IPS DF 19.7 (cell line): ENCODE measurements at places on chromosomes 13 and 19.

DNA sequence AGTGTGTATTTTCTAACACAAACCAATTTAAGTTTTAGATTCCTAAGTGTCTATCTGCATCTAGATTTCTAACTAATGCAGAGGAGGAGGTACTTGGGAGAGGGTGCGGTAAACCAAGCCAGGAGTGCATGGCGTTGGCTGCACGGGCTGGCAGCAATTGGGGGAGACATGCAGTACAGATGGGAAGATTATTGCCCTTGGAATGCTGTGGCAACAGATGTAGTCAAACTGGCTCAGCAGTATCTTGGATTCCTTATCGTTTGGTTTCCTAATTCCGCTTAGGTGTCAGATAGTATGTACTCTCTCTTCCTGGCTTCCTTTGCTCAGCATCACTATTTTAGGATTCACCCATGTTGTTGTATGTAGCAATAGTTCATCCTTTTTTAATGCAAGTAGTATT lies 29.4 kb upstream of the STK24 start:
- no peak for DNase-seq

DNA sequence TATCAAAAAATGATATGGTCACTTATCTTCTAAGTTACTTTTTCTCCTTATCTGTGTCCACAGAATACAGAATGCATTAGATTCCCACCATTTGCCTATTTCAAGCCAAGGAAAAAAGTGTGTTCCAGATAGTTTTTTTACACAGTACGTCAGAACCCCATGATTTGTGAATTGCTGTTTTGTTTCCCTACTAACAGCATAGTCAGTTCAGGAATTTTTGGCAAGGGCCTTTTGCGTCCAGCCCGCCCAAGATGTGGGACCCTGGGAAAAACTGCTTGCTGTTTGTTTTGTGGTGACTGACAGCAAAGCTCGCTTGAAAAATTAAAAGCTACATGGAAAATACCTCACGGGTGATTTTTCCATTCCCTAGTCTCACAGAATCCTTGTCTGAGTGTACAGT lies 20.4 kb upstream of the FAM216B start:
- no peak for DNase-seq

- no peak for DNase-seq
Observed at GRCh38 chr13:23243066-23243465, 62.3 kb downstream of the SGCG start.

DNA sequence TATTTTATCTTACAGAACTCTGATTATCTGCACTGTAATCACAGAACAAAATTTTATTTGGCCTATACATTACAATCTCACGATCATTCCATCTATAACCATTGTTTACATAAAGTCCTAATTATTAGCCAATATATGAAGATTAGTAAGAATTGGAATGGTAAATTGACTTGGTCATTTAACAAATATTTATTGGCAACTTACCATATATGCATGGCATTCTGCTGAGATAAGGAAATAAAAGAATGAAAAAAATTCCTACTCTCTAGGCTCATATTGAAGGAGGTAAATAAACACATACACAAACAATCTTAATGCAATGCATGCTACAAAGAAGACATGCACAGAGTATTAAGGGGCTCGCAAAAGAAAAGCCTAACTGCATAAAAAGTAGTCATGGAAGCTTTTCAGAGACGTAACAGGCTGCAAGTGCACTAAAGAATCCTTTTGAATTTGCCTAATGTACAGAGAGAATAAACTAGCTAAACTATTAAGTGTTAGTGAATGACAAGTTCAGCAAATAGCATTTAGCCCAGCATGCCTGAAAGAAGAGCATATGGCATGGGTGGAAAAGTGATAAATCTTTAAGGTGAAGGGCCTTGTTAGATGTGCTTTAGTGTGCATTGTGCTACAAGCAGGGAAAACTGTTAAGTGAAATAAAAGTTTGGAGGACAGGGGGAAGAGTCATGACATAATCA lies 1131.1 kb downstream of the PCDH9 start:
- no peak for DNase-seq

GRCh38 chr19:42250183-42250665 lies 4.7 kb downstream of the ERF start:
- DNase-seq: no peak

- peak; percentile 40 for DNase-seq
Observed at GRCh38 chr19:35352448-35353304, 5.0 kb downstream of the FFAR1 start.

DNA sequence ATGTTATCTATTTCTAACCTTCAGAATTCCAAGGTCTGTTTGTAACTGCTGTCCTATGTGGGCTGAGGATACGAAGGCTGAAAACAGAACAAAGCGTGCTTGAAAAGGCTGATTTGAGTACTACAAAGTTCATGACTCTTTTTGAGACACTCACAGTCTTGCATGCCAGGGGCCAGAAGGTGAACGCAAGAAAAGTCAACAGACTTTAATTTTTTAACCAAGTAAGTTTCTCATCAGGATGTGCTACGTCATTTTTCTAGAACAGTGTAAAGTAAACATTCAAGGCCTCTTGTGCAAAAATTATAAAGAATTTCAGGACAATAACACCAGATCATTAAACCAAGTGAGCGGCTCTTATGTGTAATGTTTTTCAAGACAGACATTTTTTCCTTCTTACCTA lies 163.5 kb downstream of the COG6 start:
- DNase-seq: no peak

- no peak for DNase-seq
Observed at GRCh38 chr19:22422211-22422610, at the start of gene ZNF98. TSS of gene ZNF98 (minus strand) at chr19:22422346. CDS start at chr19:22422224, 122 bp downstream.

DNA sequence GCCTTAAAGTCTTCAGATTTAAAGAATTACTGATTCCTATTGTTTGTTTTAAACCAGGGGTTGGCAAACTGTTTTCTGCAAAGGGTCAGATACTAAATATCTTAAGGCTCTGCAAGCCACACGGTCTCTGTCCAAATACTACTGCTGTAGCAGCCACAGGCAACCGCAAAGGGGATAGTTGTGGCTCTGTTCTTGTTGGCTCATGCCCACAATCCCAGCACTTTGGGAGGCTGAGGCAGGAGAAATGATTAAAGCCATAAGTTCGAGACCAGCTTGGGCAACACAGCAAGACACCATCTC lies 22.4 kb downstream of the RANBP3 start:
- no peak for DNase-seq

DNA sequence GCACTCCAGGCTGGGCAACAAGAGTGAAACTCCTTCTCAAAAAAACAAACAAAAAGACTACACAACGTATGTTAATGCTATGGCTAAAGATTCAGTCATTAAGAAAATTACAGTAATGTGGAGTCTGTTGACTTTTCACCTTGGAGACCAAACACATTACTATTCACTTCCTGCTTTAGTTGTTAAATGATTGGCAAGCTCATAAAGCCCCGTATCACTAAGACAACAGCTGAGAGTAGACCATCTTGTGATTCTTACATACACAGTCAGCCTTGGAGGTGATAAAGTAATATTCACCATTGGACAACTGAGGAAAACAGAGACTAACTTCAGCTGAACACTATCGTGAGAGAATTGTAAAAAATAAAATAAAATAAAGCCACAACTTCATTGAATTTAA lies 86.5 kb downstream of the KCTD12 start:
- DNase-seq: no peak

- DNase-seq: no peak
Observed at GRCh38 chr19:28358633-28359032, 854.3 kb downstream of the UQCRFS1 start.

DNA sequence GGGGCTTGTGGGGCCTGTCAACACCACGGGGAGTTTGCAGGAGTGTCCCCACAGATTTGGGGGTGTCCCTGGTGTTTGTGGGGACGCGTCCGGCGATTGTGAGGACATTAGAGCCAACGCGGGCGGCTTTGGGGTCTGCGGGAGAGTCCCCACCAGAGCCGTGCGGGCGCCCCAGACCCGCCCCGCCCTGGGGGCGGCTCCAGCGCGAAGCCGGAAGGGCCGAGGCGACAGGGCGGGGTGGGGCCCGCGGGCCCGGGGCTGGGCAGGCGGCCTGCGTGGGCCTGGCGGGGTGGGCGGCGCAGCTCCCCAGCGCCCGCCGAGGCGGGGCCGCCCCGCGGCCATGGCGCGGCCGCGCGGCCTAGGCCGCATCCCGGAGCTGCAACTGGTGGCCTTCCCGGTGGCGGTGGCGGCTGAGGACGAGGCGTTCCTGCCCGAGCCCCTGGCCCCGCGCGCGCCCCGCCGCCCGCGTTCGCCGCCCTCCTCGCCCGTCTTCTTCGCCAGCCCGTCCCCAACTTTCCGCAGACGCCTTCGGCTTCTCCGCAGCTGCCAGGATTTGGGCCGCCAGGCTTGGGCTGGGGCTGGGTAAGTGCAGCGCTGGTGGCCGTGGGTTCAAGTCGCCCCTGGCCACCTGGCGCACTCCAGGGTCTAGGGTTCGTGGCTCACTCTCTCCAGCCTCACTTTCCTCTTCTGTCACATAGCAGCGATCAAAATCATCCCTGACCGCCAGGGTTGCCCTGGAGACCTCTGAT lies 10.3 kb downstream of the PDE4A start:
- DNase-seq: no peak

GRCh38 chr19:46221981-46222610 lies 7.4 kb upstream of the IGFL1 start:
- no peak for DNase-seq

DNA sequence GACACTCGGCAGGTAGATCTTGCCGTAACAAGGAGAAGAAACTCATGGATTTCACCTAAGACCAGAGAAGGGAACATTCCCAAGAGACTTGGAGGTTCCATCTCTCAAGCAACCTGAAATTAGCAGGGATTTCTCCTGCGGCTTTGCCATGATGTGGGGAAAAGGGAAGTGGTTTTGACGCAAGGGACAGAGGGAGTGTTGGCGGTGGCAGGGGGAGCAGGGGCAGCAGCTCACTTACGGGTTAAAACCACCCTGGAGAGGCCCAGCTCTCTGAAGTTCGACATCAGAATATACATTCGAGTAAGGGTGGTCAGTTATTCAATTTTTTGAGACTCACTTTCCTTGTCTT lies 76.1 kb upstream of the POMP start:
- DNase-seq: no peak

GRCh38 chr13:106496072-106496997 lies 39.1 kb downstream of the EFNB2 start:
- no peak for DNase-seq

GRCh38 chr19:1472231-1473084 lies 6.6 kb downstream of the C19orf25 start:
- DNase-seq: no peak

DNA sequence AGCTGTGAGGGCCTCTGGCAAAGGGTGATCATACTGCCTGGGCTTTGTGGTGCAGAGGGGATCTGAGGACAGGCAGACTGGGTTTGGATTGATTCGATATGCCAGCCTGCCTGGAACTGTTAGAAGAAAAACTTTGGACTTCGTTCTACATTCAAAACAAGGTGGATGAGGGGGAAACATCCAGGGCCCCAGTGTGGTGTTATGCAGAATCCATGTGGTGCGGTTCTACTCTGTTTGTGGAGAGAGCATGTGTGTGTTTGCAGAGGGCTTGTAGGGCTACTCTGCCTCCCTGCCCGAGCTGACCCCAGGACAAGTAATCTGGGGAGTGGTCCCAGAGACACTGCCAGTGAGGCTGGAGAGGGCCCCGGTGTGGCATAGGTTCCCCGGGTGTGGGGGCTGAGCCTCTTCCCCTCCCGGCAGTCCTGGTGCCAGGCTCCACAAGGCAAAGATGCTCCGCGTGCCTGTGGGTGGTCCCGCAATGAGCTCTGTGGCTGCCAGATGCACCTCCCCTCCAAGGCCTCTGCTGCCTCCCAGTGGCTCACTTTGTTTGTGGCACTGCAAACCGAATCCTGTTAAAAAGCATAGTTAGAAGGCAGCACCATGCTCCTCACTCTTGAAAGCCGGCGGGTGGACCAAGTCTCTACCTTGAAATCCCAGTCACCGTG lies 22.3 kb upstream of the TFDP1 start:
- peak; percentile 40 for DNase-seq

DNA sequence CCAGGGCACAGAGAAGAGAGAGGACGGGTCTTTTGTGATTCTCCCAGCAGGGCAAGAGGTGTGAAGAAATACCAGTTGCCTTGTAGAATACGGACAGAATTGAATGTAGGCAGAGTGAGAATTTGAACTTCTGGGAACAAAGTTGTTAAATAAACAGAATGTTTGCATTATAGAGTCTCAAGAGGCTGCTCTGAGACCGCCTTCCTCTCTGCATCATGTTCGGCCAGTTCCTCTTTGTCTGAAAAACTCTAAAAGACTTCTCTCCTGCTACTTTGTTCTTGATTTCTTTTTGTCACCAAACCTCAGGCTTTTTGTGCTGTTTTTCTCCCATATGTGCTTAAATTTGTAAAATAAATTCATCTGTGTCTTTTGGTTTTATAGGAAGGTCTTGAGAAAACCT lies 256.4 kb downstream of the DLEU7 start:
- DNase-seq: no peak

- no peak for DNase-seq
Observed at GRCh38 chr19:32407004-32407992, 1.7 kb downstream of the DPY19L3 start.

DNA sequence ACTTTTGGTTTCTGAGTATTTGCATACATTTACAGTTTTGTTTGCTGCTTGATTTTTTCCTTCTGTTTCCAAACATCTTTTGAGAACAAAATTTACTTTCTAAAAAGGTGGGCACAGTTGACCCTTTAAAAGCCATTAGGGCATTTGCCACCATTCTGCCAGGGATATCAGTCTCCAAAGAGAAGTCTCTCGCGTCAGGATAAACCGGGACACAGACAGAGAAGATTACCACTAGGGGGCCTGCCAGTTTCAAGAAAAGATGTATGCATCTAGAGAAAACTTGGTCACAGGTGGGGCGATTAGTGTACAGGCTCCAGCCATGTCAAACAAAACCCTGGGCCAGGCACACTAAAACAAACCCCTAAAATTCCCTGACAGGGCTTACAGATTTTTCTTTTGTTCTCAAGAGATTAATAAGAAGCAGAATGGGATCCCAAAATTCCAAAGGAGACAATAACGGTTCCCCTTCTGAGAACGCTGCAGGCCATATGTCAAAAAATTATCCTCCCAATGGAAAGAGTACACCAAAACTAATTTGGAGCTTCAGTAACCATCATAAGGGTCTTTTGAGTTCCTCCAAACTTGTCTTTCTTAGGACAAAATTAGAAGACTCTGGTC lies 10.7 kb upstream of the PABPC3 start:
- DNase-seq: no peak
